A549 treated with ZK216348 at 1 μM for 4 hours (cell line): ENCODE measurements at places on chromosomes 3 and 15. TPM values are rescaled to one million over a fixed set of nuclear protein-coding genes. Genes with fewer than 3 reads are reported as not detected.

ROBO2 gene
- total RNA-seq, result not detected in 5 replicates

TMEM108 gene
- not detected in 5 replicates for total RNA-seq

FRG2C gene
- total RNA-seq, result not detected in 5 replicates

GRK7 gene
- not detected in 5 replicates for total RNA-seq

CCDC9B gene
- 17.9 to 24.7 TPM (median 19.2 TPM) in 5 replicates for total RNA-seq

MUSTN1 gene
- 0.44 TPM in 1 of 5 replicates, not detected in the others for total RNA-seq

ARL14 gene
- total RNA-seq, result 0.42 to 0.93 TPM (median 0.58 TPM) in 5 replicates

SLC15A2 gene
- 0.02 to 0.95 TPM (median 0.16 TPM) in 4 of 5 replicates, not detected in the other for total RNA-seq

SNRPN gene
- total RNA-seq, result 96.9 to 107 TPM (median 102 TPM) in 5 replicates

CPB1 gene
- not detected in 5 replicates for total RNA-seq

IL17RD gene
- total RNA-seq, result 0.56 to 1.8 TPM (median 1.00 TPM) in 5 replicates

SPTBN5 gene
- 0.08 to 0.37 TPM (median 0.32 TPM) in 5 replicates for total RNA-seq

RPUSD2 gene
- total RNA-seq, result 13.2 to 16.3 TPM (median 15.1 TPM) in 5 replicates

CFAP92 gene
- total RNA-seq, result 0.11 TPM in 1 of 5 replicates, not detected in the others

TMEM40 gene
- 0.12 to 0.81 TPM (median 0.40 TPM) in 4 of 5 replicates, not detected in the other for total RNA-seq

GRIP2 gene
- 0.52 to 2.0 TPM (median 1.4 TPM) in 5 replicates for total RNA-seq

PGBD4 gene
- 1.1 to 1.8 TPM (median 1.6 TPM) in 5 replicates for total RNA-seq

ANKRD63 gene
- 0.21 to 0.67 TPM (median 0.35 TPM) in 4 of 5 replicates, not detected in the other for total RNA-seq

MUC13 gene
- total RNA-seq, result 7.0 to 9.1 TPM (median 8.2 TPM) in 5 replicates

PLEKHO2 gene
- total RNA-seq, result 5.1 to 6.1 TPM (median 5.9 TPM) in 5 replicates

RRP9 gene
- total RNA-seq, result 27.8 to 50.3 TPM (median 47.9 TPM) in 5 replicates

CNTN3 gene
- not detected in 5 replicates for total RNA-seq

ATP11B gene
- total RNA-seq, result 7.1 to 14.3 TPM (median 11.4 TPM) in 5 replicates

STRIT1 gene
- total RNA-seq, result not detected in 5 replicates
